ENCODE measurements at places on chromosomes 13 and 19.

DNA sequence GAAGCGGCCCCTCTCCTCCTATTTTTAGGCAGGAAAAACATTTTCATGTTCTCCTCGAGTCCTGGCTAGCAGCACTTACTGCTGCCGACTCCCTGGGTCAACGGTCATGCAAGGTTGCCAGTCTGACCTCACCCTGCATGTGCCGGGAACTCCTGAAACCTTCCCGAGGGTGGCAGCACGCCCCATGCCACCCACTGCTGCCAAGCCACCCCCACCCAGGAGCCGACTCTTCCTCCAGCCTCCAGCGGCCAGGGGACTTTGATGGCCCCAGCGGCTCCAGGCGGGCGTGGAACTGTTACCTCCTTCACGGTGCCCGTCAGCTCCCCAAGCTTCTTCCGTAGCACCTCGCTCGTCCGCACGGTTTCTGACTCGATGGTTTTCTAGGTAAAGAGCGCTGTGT, 8.7 kb downstream of the TIMM44 start:
- DNase-seq, result no peak

- peak; percentile 60 for DNase-seq
Observed at GRCh38 chr19:47794526-47794925, 9.8 kb downstream of the TPRX1 start.

DNA sequence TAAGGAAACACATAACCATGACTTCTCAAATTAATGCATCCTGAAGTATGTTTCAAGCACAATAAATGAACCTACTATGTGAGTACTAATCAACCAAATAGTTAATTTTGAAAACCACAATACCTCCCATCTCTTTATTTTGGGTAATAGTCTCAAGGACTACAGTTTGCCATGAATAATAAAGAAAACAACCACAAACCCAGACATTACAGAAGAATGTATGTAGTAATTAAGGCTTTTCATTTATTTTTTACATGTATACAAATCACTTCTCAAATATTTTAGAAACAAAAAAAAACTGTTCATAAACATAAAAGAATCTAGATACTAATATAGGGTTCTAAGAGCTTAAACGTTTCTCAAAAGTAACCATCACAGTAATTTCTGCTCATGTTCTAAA, 6.8 kb downstream of the KATNAL1 start:
- no peak for DNase-seq

DNA sequence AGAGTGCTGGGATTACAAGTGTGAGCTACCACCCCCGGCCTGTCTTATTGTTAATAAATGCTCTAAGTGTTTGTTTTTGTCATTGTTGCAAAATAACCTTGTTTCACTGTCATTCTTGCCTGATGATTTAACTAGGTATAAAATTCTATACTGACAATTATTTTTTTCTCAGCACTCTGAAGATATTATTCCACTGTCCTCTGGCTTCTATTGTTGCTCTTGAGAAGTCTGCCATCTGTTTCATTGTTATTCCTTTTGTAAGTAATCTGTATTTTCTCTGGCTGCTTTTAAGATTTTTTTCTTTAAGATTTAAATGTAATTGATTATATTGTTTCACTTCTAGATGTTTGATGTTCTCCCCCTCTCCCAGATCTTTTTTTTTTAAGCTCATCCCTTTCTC, 17.6 kb downstream of the ZNF420 start:
- DNase-seq, result no peak

DNA sequence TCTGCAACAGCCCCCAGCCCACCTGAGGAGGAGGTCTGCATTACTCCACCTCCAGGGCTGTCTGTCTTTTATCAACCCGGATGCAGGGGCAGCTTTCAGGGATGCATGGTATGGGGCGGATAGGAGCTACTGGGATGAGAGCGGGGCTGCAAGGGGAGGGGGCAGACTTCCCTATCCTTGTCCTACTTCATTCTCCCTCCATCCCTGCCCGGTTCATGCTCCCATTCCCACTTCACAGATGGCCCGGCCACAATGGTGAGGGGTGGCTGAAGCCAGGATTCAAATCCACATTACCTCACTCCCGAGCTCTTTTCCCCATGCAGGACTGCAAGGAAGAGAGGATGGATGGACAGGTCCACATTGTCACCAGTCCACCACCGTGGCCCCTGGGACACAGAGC, 40.5 kb upstream of the VSTM2B start:
- DNase-seq, result no peak

GRCh38 chr19:33260628-33261418, 35.2 kb upstream of the SLC7A10 start:
- DNase-seq, result no peak

- no peak for DNase-seq
Observed at GRCh38 chr13:30313311-30313710, 6.0 kb upstream of the KATNAL1 start.

GRCh38 chr13:65540175-65540574, 1690.0 kb downstream of the PCDH9 start:
- DNase-seq, result no peak

DNA sequence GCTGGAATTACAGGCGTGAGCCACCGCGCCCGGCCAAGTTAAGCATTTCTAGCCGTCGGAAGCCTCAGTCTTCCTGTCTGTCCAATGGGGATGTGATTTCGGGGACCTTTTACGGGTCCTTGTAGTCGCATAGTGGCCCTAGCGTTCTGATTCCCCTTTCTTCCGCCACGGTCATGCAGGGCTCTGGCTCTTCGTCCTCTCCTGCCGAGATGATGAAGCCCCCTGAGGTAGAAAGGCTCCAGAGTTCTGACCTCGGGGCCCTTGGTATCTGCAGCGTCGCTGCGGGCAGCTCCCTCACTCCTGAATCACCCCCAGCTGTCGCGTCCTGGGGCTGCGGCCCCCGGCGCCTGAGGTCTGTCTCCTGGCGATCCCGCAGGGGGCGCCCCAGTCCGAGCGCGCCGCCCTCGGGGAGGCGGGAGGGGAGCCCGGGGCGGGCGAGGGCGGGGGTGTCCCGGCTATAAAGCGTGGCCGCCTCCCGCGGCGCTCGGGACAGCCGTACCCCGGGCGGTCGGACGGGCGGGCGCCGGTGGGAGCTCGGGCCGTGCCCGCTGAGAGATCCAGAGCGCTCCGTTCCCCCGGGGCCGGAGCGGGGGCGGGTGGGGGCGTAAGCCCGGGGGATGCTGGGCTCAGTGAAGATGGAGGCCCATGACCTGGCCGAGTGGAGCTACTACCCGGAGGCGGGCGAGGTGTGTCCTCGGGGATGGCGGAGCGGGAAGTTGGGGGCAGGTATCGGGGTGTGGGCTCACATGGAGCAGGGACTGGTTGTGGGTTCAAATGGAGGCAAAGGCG, at the start of gene FOXA3:
Gene FOXA3 (plus strand): TSS at position 487 of the 789 bp plus-strand sequence. CDS start 131 bp downstream, at position 618.
- DNase-seq, result peak; percentile 56

DNA sequence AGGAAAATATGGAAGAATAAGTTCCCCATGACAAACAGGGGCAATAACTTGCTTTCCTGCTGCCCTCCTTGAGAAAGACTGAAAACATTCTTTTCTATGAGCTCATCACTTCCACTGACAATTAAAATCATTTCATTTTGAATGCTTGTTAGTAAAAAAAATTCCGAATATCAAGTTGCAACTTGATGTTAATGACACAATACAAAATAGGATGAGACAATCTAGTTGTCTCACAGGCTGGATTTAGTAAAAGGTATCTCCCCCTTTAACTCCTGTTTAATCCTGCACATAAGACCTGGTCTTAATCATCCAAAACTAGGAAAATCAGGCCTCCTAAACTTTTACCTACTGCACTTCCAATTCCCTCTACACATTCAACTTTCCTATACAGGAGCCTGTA, 24.7 kb downstream of the IRS2 start:
- DNase-seq, result no peak

- DNase-seq, result peak; percentile 82
Observed at GRCh38 chr13:22210134-22210930, 539.5 kb downstream of the FGF9 start.

- DNase-seq, result no peak
Observed at GRCh38 chr13:30103161-30103840, 204.1 kb downstream of the KATNAL1 start.

GRCh38 chr13:70923863-70924752, 815.9 kb upstream of the KLHL1 start:
- no peak for DNase-seq

DNA sequence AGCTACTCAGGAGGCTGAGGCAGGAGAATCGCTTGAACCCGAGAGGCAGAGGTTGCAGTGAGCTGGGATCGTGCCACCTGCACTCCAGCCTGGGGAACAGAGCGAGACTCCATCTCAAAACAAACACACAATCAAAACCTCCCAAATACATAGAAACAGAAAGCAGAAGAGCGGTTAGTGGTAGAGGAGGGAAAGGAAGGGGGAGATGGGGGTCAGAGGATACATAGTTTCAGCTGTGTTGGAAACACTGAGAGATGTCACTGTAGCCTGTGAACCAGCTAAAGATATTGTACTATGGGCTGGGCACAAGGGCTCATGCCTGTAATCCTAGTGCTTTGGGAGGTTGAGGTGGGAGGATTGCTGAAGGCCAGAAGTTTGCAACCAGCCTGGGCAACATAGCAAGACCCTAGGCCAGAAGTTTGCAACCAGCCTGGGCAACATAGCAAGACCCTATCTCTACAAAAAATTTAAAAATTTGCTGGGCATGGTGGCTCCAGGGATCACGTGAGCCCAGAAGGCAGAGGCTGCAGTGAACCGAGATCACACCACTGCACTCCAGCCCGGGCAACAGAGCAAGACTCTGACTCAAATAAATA, 49.9 kb downstream of the GNG7 start:
- no peak for DNase-seq

GRCh38 chr19:55465460-55466240, 1.1 kb upstream of the C19orf85 start:
- DNase-seq, result no peak

GRCh38 chr13:109615721-109616420, 170.5 kb downstream of the IRS2 start:
- DNase-seq, result no peak

GRCh38 chr19:54312436-54313377, at the start of gene LILRA5:
Gene LILRA5, minus strand, starts transcription at chr19:54313166. Its CDS starts 147 bp downstream, at chr19:54313019.
- DNase-seq, result no peak
